GM12891 (cell line): ENCODE measurements at places on chromosomes 16 and 17.

DNA sequence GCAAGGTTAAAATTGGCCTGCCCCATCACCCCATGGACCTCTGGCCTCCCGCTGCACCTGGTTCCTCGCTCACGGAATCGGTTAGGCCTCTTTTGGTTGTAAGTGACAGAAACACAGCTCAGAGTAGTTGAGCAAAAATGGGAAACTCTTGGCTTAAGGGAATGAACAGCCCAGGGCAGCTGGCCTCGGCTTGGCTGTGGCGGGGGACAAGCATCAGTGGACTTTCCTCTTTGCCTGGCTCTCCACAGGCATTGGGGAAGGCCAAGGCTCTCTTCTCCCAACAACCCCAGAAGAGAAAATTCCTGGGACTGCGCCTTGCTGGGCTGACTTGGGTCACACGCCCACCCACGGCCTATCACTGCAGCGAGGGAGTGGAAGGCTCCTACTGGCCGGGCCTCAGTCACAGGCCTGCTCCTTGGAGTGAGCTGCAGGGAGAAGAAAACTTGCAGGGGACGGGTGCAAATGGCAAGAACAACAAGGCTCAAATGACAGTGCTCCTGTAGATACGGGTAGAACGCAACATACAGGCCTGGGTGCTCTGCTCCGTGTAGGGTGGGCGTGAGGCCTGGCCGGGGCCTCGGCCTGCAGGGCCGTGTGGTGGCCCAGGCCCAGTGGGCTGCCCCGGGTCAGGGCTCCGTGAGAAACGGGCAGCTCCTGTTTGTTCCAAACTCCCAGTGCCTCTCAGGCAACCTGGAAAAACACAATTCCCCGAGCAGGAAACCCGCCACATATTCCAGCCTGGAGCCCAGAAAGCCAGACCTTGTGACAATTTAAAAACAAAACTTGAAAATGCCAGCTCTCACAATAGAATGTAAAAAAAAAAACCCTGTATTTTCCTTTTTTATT lies 25.0 kb upstream of the ATP2A3 start:
- no peak for DNase-seq

DNA sequence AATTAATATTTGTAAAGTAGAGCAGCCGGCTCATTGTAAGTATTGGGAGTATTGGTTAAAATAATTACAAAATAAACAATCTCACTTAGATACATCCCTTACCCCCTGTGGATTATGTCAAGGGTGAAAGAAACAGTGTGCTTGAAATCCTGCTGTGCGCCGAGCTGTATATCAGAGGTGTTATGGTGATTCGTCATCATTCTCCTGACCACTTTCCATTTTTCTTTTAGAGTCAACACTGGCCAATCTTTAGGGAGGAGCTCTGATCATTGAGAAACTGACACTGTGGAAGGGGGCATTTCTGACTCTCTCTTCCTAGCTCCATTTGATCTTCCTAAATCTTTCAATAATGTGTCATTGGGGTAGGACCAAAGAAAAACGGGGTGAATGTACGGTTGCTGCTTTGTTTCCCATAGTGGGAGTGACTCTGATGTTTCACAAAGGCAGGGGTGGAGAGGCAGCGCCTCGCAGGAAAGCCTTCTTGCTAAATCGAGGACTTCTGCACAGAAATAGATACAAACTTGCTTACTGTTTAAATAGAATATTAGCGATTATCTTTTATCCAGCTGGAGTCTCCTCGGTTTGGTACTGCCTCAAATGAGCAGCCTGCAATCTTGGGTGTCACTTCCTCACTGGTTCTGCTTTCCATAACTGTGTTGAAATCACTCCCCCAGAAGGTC lies 123.4 kb downstream of the PRKCB start:
- DNase-seq, result no peak

GRCh38 chr16:63563819-63564505 lies 1527.7 kb upstream of the CDH8 start:
- no peak for DNase-seq

DNA sequence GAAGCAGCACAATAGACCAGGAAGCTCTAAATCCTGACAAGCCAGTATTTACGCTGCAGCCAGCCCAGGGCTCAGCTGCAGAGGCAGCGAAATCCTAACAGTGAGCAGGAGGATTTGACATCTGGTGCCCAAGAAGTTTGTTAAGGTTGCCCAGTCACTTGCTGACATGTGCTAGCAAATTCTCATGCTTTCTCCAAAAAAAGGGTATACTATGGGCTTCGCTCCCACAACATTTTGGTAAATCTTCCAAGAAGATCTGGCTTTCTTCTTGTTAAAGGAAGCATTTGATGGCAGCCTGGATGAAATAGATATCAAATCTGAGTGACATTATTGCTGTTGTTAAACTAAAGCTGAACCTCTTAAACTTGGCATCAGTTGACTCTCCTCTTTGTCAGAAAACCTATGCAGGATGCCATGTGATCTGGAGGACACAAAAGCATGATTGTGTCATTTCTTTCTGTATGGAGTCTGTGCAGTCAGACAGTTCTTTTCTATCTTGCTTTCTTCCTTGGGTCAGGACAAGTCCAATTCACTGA lies 949.7 kb upstream of the RBFOX1 start:
- DNase-seq, result no peak

- no peak for DNase-seq
These were observed 195.2 kb upstream of the KIF2B start for GRCh38 chr17:53627511-53627910.

DNA sequence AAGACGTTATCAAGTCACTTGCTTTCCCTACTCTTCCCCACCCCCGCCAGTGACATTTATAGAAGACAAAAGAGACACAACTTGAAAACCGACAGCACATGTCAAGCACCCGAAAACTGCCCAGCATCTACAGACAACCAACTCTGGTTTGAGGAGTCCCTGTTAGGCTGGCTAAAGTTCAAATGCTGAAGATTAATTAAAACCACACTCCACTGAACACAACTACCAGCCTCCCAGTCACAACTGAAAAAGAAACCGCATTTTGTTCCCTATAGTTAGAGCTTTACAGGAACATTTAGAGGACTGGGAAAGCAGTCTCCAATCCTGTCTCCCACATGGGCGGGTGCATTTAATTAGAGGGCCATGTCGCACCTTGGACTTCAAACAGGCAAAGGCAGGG lies 73.0 kb upstream of the COX10 start:
- DNase-seq, result no peak

GRCh38 chr17:63704836-63705235 lies 4.9 kb upstream of the LIMD2 start:
- no peak for DNase-seq

DNA sequence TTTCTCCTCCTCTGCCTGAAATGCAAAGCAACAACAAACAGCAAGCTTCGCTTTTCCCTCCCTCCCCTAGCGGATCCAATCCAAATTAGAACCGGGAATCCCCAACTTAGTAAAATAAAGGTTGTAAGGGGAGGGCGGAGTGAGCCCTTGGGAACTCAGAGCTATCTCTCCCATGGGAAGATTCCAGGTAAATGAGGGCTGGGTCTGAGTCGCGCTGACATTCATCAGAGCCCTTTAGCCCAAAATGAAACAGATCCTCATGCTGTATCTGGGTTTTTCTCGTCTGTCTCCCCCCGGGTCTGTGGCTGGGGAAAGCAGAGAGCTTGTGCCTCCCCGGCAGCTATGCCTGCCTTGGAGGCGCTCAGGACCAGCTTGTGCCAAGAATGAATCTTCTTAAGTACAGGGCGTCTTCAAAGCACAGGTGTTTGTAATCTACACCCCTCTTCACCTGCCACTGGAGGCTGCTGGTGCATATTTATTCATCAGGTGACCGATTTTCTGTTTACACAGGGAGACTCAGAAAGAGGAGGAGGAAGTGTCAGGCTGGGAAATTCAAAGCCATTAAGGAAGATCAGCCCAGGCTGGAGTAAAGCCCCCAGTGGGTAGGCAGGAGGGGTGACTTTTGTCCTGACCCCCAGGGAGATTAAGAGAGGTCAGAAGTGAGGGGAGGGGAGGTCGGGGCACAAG lies 55.0 kb upstream of the GSE1 start:
- no peak for DNase-seq

DNA sequence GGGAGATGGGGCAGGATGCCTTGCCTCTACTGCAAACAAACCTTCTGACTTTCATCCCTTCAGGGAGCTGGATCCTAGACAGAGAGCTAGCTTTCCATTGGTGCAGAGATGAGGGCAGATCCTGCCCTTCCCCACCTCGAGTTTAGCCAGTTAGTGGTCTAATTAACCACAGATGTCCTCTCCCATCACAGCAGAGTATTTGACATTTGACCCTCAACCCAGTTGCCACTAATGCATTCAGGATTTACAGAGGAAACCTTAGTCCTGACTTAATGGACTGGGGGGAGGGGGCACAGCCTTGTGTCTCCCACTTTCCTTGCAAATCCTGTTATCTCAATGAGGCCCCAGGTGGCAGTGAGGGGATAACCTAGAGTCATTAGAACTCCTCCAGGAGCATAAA lies 10.2 kb downstream of the PIP4K2B start:
- no peak for DNase-seq

DNA sequence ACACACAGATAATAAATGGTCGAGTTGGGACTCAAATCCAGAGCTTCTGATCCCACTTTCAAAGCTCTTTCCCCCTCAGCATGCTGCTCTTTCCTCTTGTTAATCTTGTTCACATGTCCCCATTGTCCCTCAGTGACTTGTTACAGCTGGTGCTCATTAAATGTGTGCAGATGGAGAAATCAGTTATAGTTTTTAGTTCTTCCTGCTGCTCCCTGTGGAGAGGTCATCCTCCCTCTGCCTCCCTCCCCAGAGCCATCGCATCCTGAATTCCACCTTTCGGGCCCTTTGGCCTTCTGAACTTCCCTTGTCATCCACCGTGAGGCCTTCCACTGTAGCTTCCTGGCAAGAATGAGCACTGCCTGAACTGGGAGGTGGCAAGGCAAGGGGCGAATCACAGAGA lies 179.6 kb downstream of the WSCD1 start:
- DNase-seq, result no peak

DNA sequence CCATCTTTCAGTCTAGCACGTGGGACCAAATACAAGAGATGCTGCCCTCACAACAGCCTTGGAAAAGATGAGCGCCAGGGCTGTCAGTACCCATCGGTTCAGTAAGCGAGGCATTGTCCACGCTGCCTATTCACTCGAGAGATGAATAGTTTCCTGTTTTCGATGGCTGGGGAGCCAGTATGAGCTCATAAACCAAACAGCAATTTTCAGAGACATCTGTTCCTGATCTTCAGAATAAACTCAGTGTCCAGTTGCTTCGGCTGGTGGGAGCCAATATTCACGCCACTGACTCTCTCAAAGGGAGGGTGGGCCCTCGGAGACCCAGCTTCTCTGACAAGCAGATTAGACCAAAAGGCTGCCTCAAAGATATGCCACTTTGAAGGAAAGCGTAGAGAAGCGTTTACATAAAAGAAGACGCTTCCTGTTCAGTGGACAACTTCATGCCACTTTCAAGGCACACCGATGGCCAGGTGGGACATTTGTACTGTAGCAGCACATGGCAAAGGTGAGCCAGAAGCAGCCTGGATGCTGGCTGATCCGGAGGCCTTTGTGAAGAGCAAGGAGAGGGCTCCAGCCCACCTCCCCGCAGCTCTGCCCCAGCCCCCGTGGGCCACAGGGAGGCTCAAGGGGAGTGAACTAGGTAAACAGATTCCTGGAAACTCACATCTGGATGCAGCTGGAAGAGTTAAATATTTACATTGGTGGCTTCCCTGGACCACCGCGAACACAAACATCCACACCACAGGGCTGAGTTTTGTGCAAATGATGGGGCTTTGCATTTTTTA lies 6.0 kb downstream of the TIMM22 start:
- DNase-seq, result no peak

DNA sequence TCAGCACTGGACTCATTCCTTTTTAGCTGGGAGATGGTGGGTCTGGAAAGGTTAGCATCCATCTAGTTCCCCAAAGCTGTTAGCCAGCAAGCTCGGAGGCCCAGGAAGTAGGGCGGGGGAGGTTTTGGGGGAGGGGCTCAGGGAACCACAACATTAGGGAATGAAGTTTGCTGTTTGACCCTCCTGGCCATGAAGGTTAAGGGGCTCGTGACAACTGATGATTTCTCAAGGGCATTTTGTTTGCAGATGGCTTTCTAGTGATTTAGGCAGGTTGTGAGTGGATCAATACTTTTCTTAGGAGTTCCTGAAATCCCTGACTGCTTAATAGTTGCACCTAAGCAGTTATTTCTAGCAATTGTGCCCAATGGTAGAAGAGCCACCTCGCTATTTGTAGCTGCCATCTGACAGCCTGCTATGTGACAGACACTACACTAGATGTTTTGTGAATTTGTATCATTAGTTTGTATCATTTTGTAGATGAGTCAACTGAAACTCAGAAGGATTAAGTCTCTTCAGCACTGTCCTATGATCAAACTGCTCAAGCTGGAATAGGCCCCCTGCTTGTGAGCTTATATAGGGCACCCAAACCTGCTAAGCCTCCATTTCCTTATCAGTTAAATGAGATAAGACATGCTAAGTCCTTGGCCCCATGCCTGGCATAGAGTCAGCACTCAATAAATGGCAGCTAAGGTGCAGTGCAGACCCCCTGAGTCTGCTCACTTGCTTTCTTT lies 146.4 kb downstream of the IRX3 start:
- no peak for DNase-seq
